ENCODE measurements at places on chromosomes 12 and 14.

DNA sequence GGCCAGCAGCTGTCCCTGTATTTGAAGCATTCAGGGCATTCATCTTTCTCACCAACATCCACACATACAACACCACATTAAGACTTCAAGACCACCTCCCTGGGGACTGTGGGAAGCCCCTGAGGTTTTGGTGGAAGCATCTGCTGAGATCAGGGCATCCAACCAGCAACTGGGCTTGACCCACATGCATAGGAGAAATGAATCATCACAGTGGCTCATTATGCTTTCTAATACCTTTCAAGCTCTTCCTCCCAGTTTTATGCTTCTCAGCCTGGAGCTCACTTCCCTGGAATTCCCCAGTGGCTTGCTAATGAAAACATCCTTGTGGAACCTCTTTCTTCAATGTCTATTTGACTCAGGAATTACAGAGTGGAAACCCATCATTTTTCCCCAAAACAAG is 21.4 kb upstream of the CMKLR1 start:
- DNase-seq = no peak

- DNase-seq = peak; percentile 18
These were observed 217.5 kb upstream of the LHX5 start for GRCh38 chr12:113689047-113689610.

DNA sequence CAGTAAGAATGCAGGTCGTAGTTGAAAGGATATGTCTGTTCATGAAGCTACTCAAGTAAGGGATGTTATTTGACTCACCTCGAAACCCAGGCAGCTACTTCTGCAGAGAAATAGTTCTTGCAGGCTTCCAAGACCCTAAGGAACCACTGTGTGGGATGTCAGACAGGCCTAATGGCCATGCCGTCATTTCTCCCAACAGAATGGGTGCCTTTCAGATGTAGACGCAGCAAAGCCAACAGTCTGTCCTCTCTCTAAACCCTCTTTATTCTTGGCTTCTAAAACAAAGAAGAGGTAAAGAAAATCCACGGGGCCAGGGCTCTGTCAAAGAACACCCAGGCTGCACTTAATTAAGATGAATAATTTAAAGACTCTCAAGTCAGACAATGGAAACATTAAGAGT is 19.0 kb upstream of the ACTN1 start:
- no peak for DNase-seq

- DNase-seq = no peak
These were observed 52.1 kb downstream of the HSPB8 start for GRCh38 chr12:119230807-119231206.

- DNase-seq = no peak
These were observed 96.3 kb downstream of the TMTC3 start for GRCh38 chr12:88238406-88238805.

GRCh38 chr12:16012117-16012516 is 101.0 kb downstream of the DERA start:
- no peak for DNase-seq

- no peak for DNase-seq
These were observed 46.9 kb downstream of the CNOT2 start for GRCh38 chr12:70290116-70290515.

GRCh38 chr12:80539029-80539428 is 95.0 kb downstream of the PTPRQ start:
- no peak for DNase-seq

GRCh38 chr14:79631276-79631675 is 580.0 kb downstream of the DIO2 start:
- DNase-seq = no peak

DNA sequence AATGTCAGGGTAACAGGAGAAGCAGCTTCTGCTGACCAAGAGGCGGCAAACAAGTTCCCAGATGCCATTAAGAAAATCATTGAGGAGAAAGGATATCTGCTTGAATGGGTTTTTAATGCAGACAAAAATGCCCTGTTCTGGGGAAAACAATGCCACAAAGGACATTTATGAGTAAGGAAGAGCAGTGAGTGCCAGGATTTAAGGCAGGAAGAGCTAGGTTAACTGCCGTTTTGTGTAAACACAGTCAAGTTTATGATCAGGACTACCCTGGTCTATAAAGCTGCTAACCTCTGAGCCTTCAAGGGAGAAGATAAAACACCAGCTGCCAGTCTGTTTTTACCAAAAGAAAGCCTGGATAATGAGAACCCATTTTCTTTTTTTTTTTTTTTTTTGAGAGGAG is 8.5 kb downstream of the MAPKAPK5 start:
- DNase-seq = no peak

DNA sequence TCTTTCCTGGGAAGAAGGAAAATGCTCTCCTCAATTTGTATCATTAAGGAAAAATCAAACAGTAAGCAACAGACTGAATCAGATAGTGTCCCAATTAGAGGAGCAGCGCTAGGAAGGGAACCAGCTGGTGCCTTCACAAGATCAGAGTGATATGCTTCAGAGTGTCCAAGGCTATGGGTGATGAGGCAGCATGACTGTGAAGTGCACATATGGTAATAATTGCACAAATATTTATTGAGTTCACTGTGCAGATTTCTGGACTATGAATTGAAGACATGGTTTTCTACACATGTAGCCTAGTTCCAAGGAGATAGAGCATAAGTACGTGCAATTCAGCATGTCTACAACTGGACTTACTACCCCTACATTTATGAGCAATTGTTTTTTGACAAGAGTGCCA is 78.8 kb upstream of the EVL start:
- DNase-seq = no peak

DNA sequence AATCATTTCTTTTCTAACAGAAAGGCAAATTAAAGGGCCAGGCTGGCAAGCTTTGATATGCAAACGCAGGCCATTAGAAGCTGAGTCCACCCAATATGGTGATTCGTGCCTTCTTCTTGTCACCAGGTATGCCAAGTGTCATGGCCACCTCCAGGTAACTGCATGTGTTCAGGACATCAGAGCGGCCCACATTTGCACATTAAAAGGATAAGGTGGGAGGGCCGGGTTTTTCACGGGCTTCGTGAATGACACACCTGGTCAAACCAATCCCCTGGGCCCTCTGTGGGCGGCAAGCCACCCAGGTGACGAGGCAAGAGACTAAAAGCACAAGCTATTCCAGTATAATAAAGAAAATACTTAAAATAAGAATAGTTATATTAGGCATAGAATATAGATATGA is 75.9 kb upstream of the TSPAN11 start:
- no peak for DNase-seq

DNA sequence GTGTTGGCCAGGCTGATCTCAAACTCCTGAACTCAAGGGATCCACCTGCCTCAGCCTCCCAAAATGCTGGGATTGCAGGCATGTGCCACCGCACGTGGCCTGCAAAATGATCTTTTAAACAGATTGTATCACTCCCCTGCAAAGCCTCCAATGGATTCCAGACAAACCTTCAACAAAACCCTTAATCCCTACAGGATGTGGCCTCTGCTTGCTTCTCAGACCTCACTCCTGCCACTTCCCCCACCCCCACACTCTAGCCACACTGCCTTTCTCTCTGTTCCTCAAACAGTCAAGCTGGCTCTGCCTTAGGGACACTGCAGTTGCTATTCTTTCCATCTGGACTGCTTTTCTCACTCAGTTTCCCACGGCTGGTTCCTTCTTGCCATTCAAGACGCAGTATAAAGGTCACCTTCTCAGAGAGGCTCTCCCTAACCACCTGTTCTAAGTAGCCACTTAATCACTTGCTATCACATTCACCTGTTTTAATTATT is 47.3 kb upstream of the TMED10 start:
- peak; percentile 38 for DNase-seq

DNA sequence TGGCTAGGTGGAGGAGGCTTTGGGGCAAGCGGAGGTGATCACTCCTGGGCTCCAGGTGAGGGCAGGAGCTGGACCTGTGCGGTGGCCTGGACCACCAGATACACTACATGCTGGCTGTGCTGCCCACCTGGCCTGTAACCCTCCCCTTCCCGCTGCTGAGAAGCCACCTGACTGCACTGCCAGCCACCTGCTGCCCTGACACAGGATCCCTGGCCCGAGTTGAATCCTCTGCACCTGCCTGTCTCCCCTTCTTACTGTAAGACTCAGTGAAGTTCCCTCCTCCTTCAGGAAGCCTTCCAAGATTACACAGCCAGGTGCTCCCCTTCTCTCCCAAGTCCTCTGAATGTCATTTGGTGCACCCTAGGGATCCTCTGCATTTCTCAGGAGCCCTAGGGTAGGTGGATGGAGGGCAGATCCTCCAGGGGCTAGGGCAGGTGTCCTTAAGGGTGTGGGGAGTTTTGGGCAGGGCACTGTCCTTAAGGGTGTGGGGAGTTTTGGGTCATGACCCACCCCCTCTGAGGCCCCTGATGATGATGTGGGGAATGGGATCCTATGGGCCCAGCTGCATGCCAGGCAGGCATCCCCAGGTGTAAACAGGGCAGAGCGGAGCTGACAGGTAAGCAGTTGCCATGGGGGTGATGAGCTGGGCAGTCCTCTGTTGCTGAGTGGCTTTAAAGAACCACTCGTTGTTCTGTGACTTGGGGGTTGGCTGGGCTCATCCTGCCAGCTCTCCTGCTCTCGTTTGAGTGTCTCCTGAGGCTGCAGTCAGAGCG is 6.7 kb upstream of the MTA1 start:
- no peak for DNase-seq

GRCh38 chr12:66852091-66852490 is 173.2 kb upstream of the GRIP1 start:
- no peak for DNase-seq

DNA sequence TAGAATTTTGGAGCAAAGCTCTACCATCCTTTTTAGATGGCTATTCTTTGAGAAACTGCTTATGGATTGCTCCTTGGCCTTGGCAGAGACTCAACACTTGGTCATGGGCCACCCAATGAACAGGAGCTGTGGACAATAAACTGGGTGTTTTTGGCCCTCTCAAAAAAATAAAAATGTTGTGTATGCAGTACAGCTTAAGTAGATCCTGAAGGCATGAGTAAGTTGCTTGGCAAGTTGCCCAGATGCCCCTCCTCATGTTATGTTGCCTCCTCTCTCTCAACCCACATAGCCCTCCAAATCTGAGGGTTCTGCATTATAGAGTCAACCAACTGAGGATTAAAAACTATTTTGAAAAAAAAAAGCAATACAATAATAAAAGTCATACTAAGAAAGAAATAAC is 124.9 kb downstream of the ATP23 start:
- no peak for DNase-seq

- no peak for DNase-seq
These were observed 735.4 kb upstream of the USP15 start for GRCh38 chr12:61524851-61525250.

DNA sequence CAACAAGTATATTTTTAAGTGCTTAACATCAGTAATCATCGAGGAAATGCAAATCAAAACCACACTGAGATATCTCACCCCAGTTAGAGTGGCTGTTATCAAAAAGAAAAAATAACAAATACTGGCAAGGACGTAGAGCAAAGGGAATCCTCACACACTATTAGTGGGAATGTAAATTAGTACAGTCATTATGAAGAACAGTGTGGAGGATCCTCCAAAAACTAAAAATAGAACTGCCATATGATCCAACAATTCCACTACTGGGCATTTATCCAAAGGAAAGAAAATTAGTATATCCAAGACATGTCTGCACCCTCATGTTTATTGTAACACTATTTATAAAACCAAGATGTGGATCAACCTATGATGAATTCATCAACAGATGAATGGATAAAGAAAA is 149.0 kb upstream of the PWP1 start:
- DNase-seq = no peak

DNA sequence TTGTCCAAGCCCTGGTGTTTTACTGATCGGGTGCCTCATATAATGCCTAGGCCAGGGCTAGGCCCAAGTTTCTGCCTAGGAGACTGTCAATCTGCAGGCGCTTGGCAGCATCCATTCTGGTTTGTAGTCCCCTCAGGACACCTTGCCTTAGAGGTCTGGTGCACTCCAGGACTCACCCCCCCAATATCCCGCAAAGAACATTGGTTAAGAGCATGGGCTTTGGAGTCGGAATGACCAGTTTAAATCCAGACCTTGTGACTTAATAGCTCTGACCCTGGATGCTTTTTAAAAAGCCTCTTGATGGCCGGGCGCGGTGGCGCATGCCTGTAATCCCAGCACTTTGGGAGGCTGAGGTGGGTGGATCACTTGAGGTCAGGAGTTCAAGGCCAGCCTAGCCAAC is 60.0 kb downstream of the GALNT16 start:
- no peak for DNase-seq

DNA sequence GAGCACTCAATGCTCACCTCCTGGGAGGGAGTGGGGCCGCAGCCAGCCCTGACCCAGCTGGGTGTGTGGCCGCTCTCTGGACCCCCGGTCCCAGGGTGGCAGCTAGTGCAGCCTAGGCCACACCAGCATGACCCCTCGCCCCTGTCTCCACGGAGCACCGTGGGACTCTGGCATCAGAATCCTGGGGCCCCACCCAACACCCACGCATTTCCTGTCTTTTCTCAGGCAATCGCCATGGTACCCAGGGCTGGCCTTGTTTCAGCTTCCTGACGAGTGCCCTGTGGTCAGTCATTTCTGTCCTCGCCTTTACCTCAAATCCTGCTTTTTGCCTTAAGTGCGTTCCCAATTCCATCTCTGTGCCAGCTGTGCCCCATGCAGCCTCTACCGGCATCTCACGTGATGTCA is 15.9 kb downstream of the PACS2 start:
- no peak for DNase-seq

DNA sequence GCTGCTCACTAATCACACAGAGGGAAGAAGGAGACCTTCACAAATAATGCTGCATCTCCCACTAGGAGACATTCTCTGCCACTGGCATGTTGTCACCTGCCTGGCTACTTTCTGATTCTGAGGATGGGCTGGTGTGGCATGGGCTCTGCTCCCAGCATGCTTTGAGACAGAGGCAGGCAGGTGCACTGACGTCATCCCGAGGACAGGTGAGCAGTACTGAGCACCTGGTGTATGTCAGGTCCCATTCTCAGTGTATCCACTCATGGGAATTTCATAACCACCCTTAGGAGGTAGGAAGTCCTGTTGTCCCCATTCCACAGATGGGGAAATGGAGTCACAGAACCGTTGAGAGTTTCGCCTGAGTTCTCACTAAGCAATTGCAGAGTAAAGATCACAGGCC is 597.9 kb downstream of the VRK1 start:
- no peak for DNase-seq

DNA sequence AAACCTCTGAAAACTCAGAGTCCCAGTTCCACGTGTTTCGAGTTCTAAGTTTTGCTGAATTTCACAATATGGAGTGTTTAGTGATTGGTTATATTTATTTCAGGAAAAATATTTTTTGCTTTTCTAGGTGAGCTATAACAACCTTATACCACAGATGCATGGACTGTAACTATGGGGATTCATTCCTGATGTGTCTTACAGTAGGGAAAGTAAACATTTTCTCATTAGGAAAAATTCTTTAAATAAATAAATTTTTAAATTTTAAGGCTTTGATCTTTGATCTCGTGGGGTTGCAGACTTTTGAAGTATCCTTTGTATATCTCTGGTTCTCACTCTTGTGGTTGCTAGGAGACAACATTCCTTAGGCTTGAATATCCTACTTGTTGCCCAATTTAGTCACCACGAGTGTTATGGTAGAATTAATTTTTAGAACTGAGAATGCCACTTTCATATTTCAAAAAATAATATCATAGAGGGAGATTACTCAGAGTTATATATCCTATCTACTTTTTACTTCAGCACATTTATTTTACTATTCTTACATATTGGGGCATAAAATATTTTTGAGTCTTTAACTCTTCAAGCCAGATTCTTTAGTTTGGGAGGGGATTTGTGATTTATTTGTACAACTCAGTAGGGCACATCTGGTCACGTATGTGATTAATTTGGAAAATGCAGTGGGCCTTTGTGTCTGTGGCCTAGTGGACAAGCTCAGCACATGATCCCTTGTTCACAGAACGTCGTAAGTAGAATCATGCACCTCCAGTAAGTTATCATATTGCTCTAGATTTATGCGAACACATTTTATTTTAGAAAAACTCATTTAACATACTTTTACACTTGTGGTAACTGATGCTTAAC is 224.0 kb downstream of the TTC6 start:
- DNase-seq = no peak
